ENCODE measurements at places on chromosomes 5 and 9.

DNA sequence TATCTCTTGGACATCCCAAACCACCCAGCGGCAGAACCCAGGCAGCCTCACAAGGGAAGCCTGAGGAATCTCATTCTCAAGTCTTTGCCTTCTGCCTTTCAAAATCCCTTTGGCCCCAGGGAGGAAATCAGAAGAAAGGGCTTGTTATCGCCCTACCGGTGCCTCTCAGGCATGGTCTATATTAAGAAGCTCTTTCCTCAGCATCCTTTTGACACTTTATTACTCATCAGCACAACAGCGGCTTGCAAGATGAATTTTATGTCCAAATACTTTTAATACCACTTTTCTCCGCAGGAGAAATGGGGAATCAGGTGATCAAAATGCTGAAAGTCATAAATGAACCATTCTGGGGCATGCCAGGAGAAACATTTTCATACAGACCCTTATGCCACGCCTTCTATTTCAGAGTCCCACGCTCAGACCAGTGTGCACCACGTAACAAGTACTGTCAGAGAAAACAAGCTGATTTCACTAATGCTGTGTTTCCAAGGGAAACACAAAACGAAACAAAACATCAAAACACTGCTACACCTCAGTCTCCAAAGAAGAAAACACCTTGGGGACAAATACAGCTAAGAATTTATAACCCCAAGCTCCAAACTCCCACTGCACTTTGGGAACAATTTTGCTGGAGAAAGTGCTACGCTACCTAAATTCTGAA is 30.0 kb downstream of the RAPGEF1 start:
- no peak for DNase-seq

DNA sequence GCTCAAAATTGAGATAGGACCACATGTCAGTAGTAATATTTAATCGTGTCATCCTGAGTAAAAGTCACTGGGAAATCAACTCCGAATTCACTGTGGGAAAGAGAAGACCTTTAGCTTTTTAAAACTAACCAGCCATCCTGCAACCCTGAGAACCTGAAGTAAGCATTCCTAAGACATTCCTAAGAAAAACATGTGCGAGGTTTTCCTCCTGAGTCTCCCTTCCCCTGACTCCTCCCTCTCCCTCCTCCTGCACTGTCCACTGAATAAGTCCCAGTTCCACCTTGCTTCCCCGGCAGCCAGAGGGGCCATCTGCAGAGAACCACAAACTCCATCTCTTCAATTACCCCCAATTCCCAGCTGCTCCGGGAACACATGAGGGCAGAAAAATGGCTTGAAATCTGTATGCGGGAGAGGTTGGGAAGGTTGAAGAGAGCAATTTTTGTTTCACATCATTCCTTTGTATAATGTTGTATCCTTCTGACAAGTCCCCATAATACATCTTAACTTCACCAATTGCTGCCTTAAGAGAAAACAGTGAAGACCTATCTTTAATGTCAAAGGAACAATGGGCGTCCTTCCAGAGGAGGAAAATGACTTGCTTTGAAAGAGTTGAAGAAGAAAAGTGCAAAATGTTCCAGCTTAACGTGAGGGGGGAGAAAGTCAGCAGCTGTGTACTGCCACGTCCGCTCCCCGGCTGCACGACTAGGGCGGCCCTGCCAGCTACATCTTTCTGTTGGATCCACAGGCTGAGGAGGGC is 186.3 kb downstream of the ZNF462 start:
- DNase-seq, result no peak

GRCh38 chr9:114549697-114550330 is 37.8 kb upstream of the ATP6V1G1 start:
- no peak for DNase-seq

DNA sequence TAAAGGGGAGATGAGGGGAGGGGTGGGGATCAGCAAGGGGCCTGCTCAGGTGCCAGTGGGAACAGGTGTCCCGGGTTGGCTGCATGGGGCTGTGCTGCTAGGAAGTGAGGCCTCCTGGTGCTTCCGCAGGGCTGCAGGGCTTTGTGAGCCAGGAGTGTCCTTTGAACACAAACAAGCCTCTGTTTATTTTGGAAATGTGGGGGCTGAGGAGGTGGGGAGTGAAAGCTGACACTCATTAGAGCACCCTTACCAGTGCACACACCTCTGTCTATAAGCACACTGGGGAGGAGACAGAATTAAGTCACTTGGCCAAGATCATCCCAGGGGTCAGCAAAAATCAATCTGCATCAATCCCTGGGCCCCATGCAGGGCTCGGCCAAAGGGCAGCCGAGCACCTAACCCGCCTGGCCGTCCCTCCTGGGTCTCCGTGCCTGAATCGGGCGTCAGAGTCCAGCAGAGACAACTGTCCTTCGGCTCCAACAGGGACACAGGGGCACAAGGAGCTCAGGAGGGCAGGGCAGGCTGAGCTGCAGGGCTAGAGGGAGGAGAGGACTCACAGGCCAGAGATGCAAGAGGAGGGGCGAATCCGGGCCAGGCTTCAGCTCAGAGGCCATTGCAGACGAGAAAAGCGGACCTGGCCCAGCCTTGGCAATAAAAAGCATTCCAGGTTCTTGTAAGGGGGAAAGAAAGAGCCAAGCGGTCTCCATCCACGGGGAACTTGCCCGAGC is 99.8 kb downstream of the VAV2 start:
- no peak for DNase-seq

DNA sequence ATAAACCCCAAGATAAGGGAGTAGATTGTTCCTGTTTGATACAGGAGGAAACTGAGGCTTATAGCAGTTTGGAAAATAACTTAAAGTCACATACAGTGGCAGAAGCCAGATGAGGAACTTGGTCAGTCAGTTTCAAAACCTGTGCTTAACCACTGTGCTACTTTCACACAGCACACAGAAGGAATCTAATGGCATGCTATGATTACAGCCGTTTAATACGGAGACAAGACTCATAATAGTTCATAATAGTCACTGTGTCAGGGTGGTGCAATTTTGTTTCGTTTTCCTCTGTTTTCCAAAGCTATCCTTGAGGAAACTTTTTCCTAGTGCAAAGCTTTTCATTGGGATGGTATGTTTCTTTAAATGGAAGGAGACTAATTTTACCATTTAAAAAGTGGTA is 112.3 kb downstream of the GCNT1 start:
- DNase-seq, result no peak

DNA sequence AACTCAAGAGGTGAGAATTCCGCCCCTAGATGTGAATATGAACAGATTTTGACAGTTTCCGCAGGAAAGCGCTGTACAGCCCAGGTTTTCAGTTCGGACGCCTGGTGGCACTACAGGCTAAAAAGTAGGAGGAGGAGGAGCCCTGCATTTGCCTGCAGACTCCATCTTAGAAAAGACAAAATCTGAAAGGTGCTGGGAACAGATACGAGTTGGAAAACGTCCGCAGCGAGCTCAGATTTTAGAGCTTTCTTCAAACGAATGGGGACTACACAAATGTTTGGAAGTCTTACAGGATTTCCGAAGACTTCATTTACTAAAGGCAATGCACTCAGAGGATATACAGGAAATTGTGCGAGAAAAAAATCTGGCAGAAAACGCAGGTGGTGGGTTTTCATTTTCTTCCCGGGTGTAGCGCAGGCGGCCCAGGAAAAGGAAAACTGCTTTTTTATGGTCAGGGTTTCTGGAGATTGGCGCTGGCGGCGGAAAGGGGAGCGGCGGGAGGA is 9.9 kb upstream of the PCDHB2 start:
- peak; percentile 6 for DNase-seq

- DNase-seq, result no peak
Measured at GRCh38 chr5:142922223-142922952, 152.2 kb downstream of the ARHGAP26 start.

GRCh38 chr9:90735952-90736351 is 65.7 kb upstream of the SYK start:
- DNase-seq, result no peak

GRCh38 chr5:149297340-149298025 is 25.8 kb downstream of the AFAP1L1 start:
- no peak for DNase-seq

DNA sequence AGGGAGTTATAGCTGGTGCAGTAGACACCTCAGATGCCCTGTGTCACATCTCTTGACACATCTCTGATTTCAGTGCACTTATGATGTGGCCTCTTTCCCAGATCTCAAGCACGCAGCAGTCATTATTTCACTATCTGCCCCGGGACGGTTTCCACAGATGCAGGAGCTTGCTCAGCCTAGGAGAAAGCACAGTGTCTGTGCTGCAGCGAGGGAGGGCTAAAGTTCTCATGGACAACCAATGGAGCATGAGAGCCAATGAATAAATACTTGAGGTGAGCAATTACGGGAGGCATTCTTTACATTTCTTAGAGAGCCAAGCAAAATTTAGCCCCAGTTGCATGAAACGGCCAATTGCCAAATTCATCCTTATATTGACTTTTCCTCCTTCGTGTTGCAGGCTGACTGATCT is 7.4 kb upstream of the MOB3B start:
- no peak for DNase-seq
